ENCODE measurements at places on chromosomes 7 and 10.
A peak's percentile ranks its signal among the peaks of the same experiment; 100 is the strongest.

DNA sequence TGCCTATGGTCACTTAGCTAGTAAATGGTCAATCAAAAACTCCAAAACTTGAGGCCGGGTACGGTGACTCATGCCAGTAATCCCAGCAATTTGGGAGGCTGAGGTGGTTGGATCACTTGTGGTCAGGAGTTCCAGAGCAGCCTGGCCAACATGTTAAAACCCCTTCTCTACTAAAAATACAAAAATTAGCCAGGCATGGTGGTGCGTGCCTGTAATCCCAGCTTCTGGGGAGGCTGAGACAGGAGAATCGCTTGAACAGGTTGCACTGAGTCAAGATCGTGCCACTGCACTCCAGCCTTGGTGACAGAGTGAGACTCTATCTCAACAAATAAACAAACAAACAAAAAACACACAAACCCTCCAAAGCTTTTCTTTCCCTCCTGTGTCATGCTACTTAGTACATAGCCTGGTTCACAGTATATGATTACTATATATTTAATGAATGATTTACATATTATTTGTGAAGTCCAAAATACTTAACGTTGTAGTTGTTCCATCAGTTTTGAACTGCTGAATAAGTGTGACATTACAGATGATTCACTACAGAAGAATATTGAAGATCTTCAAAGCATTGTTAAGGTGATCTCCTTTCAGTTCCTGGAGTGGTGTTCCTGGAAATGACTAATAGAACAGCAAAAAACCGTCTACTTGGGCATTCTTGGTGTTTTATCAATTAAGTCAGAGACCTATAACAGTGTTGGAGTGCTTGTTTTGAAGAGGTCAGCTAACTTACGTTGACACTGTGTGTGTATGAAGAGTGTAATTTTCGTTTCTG lies 72.9 kb downstream of the ADK start:
- DNase-seq, result no peak

DNA sequence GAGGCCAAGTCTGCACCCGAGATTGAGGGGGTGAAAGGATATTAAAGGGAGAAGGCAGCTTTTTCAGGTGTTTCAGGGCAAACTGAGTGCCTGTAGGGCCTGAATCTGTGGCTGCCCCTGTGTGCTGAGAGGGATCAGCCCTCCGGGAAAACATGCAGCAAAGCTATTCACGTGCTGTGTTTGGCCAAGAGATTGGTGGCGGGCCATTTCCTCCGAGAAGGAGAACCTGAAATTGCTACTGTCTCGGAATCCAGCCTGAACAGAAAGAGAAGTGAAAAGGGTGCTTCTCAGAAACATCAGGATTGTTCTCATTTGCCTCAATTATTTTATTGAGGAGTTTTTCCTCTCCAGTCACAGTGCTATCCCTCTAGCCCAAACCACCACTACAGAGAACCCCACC lies 16.0 kb downstream of the GIMAP5 start:
- DNase-seq, result no peak

DNA sequence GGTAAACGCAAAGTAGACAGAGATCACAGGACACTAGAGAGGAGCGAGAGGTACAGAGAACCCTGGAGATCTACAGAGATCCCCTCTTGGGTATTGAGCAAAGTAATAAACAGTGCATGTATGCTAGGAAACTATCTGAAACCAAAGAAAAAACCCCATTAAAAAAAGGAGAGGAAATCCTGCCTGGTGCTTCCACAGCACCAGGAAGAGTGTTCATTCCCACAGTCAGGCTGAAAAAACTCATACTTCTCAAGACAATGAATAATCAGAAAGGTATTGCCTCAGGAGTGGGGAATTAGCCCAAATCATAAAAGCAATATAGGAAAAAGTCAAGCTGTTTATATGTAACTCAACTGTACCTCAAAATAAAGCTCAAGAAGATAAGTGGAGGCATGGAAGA lies 59.1 kb downstream of the ANKRD26 start:
- DNase-seq, result no peak

- peak; percentile 9 for DNase-seq
Measured at GRCh38 chr7:35035511-35035961, 1.7 kb downstream of the DPY19L1 start.

DNA sequence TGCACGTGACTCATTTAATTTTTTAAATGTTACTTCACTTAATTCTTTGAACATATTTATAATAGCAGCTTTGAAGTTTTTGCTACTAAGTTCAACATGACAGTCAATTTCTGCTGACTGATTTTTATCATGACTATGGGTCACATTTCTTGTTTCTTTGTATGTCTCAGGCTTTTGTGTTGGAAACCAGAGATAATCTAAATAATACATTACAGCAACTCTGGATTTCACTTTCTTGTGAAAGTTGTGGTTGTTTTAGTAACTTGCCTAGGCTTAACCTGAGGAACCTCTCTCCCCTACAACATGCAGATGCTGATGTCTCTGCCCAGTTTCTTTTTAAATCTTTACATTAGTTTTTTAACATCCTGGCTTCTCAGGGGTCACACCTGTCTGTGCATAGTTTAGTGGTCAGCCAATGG lies 180.8 kb downstream of the CCDC71L start:
- no peak for DNase-seq

GRCh38 chr7:18289788-18290187 lies 205.8 kb upstream of the HDAC9 start:
- DNase-seq, result no peak

- DNase-seq, result no peak
Measured at GRCh38 chr7:91165006-91165845, 99.0 kb upstream of the FZD1 start.

GRCh38 chr7:6563936-6564770 lies 12.9 kb upstream of the GRID2IP start:
- DNase-seq, result no peak

DNA sequence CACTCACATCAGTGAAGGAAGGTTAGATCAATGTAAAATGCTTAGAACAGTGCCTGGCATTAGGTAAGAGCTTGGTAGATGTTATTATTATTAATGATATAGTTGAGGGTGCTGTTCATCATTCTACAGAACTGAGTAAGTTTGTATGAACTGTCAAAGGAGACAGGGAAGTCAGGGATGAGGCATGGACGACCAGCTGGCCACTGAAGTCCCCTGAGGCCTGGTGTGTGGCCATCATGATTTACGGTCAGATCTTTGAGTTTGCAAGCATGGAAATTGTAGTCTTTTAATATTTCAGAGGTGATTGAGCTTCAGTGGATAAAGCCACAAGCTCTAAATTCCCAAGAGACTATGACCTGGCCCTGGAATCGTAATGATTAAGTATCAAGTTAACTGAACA lies 6.9 kb downstream of the ARMC3 start:
- DNase-seq, result no peak

- no peak for DNase-seq
Measured at GRCh38 chr7:105838627-105839231, 37.7 kb downstream of the ATXN7L1 start.

DNA sequence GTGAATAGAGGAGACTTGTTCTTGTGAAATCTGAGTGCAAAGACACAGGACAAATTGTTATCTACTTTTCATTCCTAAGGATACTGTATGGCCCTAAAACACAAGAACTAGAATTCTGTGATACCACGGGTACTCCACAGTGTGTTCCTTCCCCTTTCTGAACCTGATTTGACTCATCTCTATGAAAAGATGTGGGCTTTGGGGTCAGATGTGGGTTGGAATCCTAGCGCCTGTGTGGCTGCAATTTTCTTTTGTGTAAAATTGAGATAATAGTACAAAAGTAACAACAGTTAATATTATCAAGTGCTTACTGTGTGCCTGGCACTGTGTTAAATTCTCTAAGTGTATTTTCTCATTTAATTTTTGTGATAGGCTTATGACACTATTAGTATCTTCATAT lies 8.1 kb downstream of the SRGN start:
- DNase-seq, result no peak

GRCh38 chr10:123270221-123270620 lies 116.0 kb downstream of the BUB3 start:
- DNase-seq, result no peak

DNA sequence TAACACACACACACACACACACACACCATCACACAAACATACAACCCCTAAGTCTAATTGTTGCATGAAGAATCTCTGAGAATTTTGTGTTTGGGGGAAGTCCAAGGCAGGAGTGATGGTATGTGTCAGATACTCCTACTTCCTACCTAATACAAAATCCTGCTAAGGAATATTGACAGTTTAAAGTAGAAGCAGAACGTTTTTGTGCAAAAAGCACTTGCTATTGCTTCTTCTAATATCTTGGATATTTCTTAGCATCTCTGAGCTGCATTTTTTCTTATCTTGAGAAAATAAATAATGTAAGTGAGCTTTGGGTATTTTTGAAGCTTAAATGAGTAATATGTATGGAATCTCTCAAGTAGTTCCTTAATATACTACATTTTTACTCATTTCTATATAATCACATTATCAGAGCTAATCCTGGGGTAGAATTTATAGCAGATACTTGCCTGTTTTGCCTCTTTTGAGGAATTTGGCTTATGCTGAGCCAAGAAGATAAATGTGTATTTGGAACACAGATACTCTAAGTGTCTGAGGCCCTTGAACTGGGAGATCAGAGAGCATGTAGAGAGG lies 212.3 kb downstream of the DKK1 start:
- DNase-seq, result no peak

- DNase-seq, result peak; percentile 74
Measured at GRCh38 chr10:102117391-102118159, 2.6 kb downstream of the LDB1 start.

DNA sequence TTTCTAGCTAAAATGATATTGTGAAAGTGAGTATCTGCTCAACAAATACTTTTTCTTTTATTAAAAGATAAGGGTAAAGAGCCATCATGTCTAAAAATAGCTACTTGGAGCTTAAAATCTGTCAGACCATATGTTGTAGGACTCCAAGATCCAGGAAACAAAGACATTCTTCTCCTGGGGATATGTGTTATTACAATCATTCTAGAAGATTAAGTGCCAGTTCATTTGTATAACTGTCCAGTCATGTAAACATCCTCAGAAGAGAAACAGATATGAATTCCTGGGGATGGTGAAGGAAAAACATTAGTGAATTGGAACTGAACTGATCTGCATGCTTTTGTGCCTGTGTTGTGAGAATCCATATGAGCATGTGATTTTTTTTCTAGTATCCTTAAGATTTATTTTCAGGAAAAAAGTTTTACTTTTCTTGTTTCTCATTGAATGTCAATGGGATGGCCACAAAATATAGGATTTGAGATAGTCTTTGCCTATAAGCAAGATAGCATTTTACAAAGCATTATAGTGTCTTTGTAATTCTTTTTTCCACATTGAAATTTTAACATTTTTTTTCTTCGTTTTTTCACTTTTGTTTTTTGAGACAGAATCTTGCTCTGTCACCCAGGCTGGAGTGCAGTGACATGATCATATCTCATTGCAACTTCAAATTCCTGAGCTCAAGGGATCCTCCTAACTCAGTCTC lies 14.4 kb upstream of the MTERF1 start:
- DNase-seq, result no peak

GRCh38 chr10:79308969-79309665 lies 38.2 kb upstream of the PPIF start:
- DNase-seq, result no peak

GRCh38 chr10:70296406-70296899 lies 12.6 kb upstream of the NPFFR1 start:
- DNase-seq, result no peak

DNA sequence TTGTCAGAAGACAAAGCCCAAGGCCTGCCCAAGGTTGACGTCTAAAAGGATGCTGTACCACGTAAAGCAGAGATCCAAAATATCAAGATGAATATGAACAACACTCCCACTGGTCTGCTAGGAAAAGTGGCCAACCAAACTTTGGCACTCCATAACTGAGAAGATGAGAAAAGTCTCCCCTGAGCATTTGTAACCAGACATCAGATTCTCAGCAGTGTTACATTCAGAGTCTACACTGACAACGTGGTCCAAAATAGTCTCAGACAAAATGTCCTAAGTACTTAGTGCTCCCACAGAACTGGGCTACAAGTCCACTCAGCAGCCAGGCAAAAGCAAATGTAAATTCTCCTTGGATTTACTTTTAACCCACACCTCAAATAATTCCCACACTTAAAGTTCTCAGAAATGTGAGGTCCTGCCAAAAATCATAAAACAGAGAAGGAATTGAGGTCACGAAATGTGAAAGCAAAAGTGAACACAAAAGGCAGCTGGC lies 185.1 kb upstream of the NOBOX start:
- no peak for DNase-seq

DNA sequence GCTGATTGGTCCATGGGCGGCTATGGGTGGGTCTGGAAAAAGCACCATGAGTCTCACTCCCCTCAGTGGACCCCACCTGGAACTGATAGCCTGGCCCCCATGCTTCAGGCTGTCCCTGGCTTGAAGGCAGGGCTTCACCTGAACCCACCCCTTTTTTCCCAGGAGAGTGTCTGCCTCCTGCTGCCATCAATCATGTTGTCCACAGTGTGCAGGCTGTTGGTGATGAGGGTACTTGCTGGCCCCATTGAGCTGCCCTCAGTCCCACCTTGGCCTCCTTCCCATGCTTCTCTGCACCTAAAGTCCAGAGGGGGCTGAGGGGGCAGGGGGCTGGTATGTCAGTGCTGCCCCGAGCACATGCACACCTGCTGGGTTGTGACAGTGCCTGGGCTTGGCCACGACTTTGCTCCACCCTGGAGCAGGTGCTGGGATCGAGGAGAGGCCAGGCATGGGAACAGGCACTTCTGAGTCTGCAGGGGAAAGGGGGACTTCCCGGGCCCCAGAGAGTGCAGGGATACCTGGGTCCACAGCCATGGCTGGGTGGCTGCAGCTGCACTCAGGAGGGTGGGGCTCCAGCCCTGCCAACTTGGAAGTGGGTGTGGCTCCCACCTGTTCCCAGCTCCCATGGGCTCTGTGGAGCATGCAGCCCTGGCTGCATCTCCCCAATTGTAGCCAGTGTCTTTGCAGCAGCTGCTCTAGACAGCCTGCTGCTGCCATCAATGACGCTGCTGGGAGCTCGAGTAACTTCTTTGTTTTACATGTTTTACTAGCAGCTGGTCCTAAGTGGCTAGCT lies 56.9 kb downstream of the ADK start:
- no peak for DNase-seq

GRCh38 chr7:74479066-74479781 lies 25.5 kb downstream of the GTF2IRD1 start:
- no peak for DNase-seq

- DNase-seq, result no peak
Measured at GRCh38 chr7:138023618-138024342, 21.9 kb upstream of the CREB3L2 start.

DNA sequence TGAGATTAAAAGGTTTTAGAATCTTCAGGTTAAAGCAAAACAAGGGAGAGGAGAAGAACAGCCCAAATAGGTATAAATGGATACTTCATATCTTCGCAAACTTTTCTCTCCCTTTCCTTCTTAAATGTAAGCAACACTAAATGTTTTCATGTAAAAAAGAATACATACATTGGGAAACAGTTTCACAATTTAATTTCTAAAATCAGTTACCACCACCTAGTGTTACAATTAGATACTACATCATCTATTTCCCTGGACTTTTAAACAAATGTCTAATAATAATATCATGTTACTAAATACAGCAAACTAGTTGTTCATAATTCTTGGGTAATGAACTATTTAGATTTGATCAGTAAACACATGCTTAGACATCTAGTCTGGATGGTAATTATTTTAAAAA lies 35.8 kb downstream of the MINDY3 start:
- no peak for DNase-seq

GRCh38 chr7:107744345-107744750 lies 406 bp downstream of the CBLL1 start:
- no peak for DNase-seq
